ENCODE measurements at places on chromosomes 7 and 10.

GRCh38 chr10:86300399-86300925 lies 66.1 kb downstream of the GRID1 start:
- no peak for DNase-seq

DNA sequence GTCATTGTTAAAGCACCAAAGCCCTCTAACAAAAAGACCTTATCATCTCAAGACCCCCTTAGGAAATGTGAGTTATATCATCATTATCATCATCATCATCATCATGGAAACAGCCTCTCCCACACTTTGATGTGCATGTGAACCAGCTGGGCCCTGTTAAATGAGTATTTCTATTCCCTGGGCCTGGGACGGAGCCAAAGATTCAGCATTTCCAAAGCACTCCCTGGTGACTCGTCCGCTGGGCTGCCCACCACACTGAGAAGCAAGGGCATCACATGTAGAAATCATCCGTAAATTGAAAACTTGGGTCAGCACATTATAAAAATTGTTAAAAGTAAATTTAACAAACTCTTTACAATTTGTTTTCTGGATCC lies 88.6 kb downstream of the PTPRN2 start:
- DNase-seq = no peak

GRCh38 chr7:131111081-131111576 lies 216.5 kb upstream of the MKLN1 start:
- peak; percentile 23 for DNase-seq

DNA sequence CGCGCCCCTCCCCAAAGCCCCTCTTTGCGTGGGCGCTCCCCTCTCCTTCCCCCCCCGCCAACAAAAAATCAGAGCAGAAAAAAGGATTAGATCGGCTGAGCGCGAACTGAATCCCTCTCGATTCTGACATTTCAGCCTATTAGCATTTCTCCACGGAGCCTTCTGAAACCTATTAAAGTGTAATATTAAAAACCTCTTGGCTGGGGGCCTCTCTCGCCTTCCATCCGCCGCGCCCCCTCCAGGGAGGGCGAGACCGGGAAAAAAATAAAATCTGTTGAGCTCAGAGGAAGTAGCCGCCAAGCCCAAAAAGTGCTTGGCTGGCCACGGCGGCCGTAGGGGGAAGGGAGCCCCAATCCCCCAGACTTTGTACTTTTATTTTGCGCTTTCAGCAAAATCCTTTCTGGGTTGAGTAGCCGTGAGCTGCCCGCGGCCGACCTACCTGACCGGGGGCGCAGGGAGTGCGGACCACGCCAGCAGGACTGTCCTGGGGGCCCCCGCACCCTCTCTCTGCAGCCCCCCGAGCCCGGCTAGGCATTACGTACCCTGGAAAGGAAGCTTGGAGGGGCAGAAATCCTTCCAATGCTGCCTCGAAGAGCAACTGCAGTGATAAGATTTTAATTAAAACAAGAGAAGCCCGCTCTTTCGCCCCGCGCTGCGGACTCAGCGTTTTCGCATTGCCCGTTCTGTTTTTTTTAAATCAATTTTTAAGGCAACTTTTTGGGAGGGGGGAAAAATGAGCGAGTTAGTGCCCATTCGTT lies 1.3 kb upstream of the TNRC18 start:
- peak; percentile 51 for DNase-seq

GRCh38 chr10:74977072-74977471 lies 134.4 kb upstream of the SAMD8 start:
- DNase-seq = no peak

- peak; percentile 75 for DNase-seq
These were observed 462.0 kb downstream of the GRM8 start for GRCh38 chr7:126790763-126791162.

Data from NCI-H345 (cell line).